ENCODE measurements at places on chromosomes 2 and 18.

DNA sequence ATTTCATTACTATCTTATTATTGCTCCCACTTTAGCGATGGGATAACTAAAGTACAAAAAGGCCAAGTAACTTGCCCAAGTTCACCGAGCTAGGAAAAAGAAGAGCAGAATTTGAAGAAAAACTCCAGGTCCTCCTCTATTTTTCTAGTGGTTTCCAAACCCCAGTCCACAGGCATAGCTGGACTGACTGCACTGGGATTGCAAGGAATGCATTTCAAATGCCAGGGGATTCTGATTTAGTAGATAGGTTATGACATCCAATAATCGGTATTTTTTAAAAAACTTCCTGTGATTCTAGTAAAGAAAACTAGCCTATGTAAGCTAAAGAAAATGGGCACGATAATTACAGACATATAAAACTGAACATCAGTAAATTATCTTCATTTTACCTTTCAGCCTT, 62.7 kb upstream of the GALNT5 start:
- no peak for DNase-seq

DNA sequence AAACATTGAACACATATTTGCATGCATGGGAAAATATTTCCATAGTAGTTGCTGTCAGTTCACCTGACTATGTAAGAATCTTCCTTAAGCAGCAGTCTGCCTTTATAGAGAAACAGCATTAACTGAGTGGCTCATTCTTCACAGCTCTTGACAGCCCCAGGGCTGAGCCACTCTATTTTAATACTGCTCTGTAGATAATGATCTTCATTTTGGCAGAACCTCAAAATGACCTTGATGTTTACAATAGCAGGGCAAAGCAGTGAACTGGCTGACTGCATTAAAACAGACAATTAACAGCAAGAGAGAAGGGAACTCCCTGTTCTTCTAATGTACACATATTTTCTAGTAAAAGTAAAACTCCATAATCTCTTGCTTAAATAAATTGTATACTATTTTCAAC, 580.6 kb upstream of the SOX11 start:
- no peak for DNase-seq

DNA sequence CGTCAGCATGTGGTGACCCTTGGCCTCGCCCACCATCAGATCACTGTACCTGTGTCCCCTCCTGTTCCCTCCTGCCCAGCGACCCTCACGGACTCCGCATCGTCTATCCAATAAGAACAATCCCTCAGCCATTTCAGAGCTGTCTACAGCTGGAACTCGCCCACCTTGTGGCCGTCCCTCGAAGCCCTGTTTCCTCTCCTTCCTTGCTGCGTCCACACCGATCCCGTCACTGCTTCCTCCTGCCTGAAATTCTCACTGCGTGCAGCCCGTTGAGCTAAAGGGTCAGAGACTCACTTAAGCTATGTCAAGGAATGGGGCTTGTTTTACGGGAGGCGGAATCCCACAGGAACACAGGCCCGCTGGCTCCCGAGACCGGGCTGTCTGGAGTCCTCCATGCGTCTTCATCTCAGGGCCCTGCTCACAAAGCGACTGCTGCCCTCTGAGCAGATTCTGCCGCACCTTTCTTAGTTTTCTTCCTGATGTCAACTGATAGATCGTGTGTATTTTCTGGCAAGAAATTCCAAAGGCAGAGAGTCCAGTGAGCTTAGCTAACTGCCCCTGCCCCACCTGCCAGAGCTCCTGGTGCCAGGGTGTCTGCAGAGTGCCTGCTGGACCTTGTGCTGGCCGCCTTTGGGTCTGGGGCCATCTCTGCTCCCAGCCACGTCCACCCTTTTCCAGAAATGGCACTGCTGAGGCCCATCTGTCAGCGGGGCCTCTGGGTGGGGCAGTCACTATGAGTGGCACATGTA, 35.3 kb downstream of the KLHL29 start:
- DNase-seq: no peak

DNA sequence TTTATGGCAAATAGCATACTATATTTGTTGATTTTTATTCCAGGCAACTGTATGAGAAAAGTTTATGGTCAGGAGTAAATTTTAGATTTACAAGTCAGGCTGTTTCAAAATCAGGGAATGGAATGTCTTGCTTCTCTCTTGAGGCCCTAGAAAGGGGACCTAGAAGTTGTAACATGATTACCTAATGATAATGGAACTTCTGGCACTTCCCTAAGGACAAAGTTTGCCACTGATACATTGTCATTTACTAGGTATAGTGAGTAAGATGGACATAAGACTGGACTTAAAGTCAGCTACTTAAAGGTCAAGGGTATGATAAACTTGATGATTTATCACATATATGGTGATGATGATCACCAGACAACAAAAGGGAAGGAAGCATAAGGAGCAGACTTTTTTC, 103.3 kb upstream of the VRK2 start:
- no peak for DNase-seq

- DNase-seq: no peak
Measured at GRCh38 chr2:5766561-5766960, 74.4 kb downstream of the SOX11 start.

GRCh38 chr2:17401096-17401495, 117.1 kb downstream of the RAD51AP2 start:
- DNase-seq: no peak

- no peak for DNase-seq
Measured at GRCh38 chr2:45965871-45966498, 314.5 kb downstream of the PRKCE start.

GRCh38 chr2:23695890-23696751, 230.8 kb downstream of the ATAD2B start:
- no peak for DNase-seq

GRCh38 chr18:36428431-36429029, 131.0 kb downstream of the FHOD3 start:
- no peak for DNase-seq

DNA sequence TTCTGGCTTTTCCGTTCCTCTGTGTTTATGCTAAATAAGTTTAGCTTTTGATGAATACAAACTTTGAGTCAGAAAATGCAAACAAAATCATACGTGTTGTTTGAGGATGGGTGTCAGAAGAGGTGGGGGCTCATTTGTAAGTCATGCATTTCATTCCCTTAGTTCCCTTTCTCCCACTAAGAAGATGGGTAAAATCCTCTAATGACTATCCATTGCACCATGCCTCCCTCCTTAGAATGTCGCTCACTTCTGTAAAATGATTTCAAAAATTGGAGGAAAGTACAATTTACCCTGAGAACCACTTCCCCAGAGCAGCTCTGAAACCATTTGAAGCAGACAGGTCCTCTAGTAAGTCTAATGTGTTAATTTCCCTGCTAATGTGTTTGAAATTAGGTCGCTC, 629.6 kb upstream of the VRK2 start:
- no peak for DNase-seq

- DNase-seq: no peak
Measured at GRCh38 chr2:96689431-96689991, 46.9 kb downstream of the FER1L5 start.

GRCh38 chr2:157414050-157414449, 29.8 kb downstream of the CYTIP start:
- DNase-seq: no peak

DNA sequence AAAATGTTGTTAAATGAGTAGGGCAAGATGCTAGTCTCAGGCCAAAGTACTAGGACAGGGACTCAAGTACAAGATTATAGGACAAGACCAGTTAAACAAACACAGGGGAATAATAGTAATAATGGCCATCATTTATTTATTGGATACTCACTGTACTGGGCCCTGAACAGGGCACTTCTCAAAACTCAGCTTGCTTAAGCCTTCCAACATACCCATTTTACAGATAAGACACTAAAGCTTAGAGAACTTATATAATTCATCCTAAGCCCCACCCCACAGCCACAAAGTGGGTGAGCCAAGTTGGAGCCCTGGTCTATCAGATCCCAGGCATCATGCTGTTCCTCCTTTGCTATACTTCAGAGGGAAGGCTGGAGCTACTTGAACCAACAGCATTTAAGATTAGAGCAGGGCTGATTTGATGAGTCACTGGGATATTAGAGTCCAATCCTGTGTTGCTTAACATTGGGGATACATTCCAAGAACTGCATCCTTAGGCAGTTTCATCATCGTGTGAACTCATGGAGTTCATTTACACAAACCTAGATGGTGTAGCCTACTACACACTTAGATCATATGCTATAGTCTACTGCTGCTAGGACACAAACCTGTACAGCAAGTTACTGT, 153.6 kb downstream of the MTCL1 start:
- no peak for DNase-seq

- DNase-seq: no peak
Measured at GRCh38 chr2:124264551-124265091, 239.5 kb downstream of the CNTNAP5 start.

DNA sequence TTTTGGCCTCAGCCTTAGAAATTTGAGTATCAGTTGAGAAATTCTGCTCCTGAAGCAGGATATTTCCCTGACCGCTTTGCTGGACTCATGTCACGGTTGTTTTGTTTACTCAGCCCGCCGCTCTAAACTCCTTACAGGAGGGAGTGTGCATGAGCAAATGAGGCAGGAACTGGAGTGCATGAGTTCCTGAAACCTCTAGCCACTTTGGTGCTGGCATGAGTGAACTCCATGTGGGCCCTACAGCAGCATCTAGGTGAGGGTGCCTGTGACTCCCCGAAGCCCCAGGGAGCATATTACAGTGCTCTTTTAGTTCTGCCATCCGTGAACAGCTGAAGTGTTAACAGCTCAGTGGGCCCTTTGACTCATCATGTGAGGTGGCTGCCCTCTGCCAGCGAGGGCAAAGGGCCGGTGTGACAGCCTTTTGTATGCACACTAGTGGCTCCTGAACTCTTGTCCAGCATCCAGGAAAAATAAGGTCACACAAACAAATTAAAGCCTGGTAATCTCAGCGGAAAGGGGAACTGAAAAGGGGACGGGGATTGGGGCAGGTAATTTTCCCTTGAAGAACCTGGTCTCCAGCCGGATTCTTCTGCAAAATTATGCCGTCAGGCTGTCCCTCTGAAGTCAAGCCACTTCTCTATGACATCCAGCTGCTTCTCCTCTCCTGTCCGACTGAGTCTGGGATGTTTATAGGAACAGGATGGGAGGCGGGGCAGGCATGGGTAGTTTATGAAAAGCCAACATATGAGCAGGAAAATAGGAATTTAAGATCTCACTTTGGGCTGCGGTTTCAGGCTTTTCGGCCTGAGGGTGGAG, 1668.7 kb downstream of the SUCLG1 start:
- DNase-seq: no peak

- no peak for DNase-seq
Measured at GRCh38 chr2:216343221-216343980, 28.9 kb downstream of the MARCHF4 start.

DNA sequence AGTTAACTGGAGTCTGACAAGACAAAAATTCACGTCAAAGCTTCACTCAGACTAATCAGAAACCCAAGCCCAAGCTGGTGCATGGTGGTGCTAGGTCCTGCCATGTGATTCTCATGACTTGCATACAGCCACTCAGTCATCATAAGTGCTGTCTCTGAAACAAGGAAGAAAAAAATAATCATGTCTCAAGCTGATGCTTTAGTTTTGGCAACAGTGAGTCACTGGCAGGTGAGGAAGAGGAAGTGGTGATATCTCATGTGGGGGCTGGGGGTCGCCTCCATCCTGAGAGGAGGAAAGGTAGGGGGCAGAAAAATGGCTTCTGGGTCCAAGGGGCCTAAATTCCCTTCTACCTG, 136.3 kb downstream of the TMEM163 start:
- DNase-seq: no peak

DNA sequence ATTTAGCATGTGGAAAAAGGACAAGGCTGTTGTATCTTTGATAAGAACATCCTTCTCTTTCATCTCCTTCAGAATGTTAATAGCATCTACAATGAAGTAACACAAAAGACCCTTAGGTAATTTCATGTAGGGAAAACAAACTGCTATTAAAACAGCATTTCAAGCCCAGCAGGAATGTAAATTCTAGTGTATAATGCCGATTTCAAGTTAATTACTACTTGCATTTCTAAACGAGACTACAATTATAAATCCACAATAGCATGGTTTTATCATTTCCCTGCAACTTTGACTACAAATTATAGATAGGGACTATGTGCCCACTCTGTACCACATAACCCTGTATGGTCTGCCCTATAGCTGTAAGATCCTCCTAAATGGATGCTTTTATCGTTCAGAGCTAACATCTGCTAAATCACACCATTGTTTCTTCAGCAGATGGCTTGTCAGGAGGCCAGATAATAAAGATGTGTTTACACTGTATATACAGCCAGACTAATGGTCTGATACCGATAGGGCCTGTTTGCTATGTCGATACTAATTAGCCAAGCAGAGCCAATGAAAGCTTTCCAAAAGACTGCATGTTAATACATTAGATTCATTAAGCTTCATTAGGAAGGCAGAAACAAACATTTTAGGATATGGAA, 51.9 kb downstream of the LRPPRC start:
- DNase-seq: no peak

- DNase-seq: no peak
Measured at GRCh38 chr2:3399829-3400228, 20.3 kb downstream of the TRAPPC12 start.

DNA sequence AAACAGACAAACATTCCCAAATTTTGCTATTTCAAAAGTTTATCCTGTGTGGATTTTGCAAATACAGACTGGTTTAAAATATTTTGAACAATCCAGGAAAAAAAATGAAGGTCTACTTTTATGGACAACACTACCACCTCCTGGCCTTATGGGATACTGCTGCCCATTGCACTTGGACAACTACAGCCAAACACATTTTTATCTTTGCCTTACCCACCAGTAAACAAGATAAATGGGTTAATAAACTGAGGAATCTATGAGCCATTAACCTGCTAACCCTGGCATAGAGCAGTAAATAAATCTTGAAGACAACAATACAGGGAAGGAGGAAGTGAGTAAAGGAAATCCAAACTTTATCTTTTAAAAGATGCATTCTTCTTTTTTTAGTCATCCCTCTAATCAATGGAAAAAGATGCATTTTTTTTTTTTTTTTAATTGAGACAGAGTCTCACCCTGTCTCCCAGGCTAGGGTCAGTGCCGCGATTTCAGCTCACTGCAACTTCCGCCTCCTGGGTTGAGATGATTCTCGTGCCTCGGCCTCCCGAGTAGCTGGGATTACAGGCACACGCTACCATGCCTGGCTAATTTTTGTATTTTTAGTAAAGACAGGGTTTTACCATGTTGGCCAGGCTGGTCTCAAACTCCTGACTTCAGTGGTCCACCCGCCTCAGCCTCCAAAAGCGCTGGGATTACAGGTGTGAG, 2.1 kb upstream of the SPIRE1 start:
- no peak for DNase-seq
